ENCODE measurements at places on chromosomes 12 and 14.

DNA sequence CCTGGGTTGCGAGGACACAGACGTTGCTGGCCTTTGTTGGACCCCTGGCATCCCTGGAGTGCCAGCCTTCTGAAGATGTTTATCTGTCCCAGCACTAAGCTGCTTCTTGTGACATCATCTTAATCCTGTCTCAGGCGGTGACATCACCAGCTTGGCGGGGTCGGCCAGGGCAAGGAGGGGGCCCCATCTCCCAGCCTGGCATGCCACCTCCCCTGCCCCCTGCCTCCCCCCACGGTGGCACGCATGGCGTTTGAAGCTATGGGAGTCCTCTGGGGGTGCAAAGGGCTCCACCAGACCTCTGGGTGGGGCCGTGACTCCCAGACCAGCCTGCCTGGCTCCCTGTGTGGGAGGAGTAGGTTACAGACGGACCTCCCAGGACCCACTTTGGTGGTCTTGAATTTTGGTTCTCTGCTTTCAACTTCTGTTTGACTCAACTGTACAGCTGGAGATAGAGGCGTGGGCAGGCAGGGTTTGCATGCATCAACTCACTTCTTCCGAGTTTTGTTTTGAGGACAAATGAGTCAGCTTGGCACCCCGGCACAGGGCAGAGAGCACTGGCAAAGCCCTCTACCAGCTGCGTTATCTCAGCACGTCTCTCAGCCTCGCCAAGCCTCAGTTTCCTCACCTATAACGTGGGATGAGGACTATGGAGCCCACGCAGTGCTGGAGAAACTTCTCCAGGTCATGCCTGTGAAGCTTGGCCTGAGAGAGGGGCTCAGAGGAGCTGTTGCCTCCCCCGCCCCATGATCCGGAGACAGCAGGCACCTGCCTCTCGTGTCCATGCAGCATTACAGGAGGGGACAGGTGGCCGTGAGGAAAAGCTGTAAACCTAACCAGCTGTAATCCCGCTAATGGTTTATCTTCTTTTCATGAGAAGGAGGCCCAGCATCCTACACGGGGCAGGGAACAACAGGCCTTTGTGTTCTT, 38.8 kb upstream of the EML1 start:
- no peak for DNase-seq

DNA sequence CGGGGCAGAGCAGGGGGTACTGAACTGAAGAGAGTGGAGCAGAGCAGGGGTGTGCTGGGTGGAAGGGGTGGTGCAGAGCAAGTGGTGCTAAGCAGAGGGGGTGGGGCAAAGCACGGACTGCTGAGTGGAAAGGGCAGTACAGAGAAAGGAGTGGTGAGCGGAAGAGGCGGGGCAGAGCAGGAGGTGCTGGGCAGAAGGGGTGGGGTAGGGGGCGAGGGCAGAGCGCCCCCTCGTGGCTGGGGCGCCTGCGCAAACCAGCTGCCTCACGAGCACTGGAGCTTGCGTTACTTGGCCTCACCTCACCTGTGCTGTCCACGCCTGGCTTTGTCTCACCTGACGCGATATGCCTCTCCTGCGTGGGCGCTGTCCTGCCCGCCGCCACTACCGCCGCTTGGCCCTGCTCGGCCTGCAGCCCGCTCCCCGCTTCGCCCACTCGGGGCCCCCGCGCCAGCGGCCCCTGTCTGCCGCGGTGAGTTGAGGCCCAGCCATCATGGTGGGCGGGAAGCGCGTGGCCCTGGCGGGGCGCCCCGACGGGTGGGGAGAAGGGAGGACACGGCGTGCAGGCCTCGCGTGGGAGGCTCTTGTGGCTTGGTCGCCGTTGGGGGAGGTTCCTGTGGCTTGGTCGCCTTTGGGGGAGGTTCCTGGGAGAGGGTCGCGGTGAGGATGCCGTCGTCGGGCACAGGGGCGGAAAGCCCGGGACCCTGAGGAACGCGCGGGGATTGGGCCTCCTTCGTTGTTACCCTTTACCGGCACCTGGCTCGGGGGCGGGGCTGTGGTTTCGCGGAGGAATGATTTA, at the start of gene COX8C:
COX8C (plus strand) TSS at position 257 of the 796 bp plus-strand sequence; CDS start at position 344, 87 bp downstream.
- DNase-seq, result no peak

DNA sequence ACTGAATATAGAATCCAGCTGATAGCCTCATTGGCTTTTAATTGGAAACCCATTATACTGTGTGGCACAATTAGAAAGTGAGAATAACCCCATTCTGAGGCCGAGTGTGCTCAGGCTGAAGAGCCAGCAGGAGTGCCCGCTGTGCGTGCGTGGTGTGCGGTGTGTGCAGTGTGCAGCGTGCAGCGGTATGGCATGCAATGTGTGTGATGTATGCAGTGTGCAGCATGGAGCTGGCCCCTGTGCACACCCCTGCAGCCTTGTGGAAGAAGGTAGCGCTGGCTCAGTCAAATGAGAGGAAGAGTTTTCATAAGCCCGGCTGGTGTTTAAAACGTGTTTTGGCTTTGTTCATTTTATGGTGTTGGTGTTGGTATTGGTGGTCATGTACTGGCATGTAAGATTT, 22.9 kb downstream of the CKB start:
- no peak for DNase-seq

GRCh38 chr12:47268501-47269454, 189.0 kb upstream of the AMIGO2 start:
- DNase-seq, result no peak

DNA sequence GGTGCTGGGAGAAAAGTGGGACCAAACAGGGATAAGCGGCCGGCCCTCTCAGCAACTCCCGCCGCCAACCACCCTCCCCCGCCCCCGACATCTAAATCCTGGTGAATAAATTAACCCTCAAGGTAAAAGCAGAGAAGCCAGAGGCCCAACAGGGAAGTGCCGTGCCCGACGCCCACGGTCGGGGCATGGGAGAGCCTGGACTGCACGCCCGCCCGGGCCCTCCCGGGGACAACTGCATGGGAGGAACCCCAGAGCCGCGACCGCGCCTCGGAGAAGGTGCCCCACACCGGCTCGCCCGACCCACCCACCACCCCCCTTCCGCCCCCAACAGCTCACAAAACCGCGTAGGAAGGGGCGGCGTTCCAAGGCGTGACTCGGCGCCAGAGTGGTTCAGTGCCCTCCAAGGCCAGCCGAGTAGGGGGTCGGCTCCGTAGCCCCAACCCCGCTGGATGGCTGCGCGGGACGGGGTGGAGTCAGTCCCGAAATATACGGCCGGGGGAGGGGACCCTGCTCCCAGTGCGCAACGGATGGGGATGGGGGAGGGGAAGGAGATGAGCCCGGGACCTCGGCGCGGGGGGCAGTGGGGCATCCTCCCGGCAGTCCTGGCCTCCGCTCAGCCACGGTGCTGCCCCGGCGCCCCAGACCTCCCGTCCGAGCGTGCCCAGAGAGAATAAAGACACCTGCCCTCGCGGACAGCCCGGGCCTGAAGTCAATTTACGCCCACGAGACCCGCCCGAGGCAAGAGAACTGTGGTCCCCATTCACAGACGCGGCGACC, 732 bp downstream of the SLC25A29 start:
- peak; percentile 59 for DNase-seq

GRCh38 chr14:61753631-61754030, 8.6 kb upstream of the SNAPC1 start:
- no peak for DNase-seq

- DNase-seq, result no peak
These were observed 61.1 kb upstream of the GALNT9 start for GRCh38 chr12:132390287-132391076.

DNA sequence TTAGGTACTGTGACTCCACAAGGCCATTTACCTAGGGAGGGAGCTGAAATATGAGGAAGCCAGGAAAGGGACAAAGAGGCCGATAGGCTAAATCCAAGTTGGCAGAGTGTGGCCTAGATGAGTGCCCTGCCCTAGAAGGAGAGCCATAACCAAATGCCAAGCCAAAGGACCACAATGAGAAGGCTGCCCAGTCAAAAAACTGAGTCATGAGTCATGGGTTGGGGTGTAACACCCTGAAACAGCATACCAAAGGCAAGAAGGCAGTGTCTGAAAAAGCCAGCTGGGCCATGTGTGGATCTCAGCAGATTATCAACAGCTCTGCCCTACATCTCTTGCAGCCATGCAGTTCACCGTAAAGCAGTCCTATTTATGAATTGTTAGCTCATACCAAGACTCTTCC, 171.7 kb downstream of the PHLDA1 start:
- no peak for DNase-seq

DNA sequence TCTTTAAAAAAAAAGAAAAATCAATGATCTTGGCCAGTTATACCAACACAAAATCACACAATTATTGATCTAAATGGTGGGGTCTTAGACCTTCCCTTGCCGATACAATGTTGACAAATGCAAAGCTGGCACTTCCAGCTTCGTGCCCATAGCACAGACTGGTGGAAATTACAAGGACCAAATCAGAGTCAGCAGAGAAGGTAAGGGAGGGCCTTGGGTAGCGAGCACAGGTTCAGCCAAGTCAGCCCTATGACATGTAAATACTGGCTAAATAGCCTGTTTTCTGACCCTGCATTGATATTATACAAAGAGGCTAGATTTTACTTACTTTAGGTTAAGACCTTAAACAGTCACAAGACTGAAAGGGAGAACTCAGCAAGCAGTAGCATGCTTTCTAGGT, 30.3 kb upstream of the WDR89 start:
- no peak for DNase-seq

DNA sequence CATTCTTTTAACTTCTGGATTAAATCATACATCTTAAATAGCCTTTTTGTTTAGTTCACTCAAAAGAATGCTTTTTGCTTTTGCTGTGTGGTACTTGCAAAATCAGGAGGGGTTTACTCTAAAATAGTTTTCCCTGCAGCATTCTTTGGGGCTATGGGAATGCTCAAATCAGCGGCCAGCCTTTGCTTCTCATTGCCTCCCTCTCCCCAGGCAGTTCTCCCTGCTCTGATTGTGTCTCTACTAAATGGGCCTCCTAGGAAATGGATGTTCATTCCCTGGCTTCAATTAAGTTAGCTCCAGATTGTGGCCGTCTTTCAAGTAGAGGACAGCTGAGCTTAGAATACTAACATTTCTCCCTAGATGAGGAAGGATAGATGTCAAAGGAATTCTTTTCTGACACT, 4.4 kb downstream of the TULP3 start:
- no peak for DNase-seq

DNA sequence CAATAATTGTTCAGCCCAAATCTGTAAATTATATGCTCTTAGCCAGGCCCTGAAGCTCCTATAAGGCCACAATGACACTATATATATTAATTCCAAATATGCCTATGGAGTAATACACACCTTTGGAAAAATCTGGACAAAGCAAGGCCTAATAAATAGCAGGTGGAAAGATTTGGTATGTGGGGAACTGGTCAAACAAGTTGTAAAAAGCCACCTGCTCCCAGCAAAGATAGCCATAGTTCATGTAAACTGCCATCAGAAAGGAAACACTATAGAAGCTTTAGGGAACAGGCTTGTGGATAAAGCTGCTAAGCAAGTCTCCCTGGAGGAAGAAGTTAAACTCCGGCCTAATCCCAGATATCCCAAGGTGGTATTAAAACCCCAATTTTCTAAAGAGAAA, 29.7 kb downstream of the PRMT8 start:
- DNase-seq, result no peak

DNA sequence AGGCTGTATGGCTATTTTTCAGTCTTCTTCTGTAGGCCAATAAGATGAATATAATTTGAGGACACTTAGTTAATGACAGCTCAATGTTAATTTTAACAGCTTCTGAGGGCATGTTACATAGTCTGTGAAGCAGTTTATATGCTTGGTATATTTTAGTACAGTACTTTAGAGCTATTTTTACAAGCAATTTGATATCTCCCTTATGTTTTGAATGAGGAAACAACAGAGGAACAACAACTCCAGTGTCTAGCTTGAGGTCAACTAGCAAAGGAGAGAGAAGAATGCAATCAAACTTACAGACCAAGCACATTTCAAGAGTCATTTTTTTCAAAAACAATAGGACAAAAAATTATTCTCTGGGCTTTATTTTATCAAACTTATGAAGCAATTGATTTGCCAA, 469.1 kb upstream of the DCN start:
- DNase-seq, result no peak

GRCh38 chr12:50785406-50786001, 21.6 kb downstream of the ATF1 start:
- DNase-seq, result no peak

GRCh38 chr12:76455582-76456345, 103.8 kb downstream of the OSBPL8 start:
- peak; percentile 64 for DNase-seq

DNA sequence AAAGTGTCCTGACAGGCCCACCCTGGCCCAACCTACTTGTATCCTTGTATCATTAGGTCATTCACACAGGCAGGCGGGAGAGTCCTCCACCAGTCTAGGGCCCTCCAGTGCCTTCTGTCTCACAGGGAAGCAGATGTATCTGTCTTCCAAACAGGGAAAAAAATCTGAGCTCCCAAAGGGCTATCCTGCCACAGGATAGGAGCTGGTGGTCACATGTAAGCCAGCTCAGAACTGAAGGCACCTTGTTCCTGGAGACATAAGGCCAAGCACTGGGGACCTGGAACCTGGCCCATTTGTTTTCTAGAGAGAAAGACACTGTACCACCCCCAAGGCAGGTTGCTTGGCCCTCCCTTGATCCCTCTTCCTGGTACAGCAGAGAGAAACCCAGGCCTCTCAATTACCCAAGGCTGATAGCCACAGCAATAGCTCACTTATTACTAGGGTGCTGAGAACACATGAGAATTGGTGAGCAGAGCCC, 19.4 kb upstream of the PLEKHH1 start:
- DNase-seq, result no peak

DNA sequence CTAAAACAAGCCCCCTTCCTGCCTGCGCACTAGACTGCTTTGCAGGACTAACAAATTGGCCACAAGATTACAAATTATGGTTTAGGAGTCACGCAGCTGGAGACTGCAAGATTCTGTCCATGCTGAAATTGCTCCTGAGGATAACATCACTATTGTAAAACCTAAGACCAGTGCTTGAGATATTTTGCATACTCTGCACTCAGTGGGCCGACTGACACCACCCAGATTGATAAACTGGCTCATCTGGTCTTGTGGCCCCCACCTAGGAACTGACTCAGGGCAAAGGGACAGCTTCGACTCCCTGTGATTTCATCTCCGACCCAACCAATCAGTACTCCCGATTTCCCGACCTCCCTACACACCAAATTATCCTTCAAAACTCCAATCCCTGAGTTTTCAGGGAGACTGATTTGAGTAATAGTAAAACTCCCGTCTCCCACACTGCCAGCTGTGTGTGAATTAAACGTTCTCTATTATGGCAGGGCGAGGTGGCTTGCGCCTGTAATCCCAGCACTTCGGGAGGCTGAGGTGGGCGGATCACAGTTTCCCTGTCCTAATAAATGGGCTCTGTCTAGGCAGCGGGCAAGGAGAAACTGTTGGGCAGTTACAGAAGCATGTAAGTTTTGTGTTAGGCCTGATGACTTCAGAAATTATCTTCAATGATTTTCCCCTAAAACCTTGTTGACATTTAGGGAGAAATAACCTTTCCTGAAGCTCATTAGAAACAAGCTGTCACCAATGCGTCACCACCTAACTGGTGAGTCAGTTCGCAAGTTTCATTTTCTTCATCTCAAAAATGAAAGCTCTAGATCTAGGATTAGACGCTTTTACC, 5.3 kb upstream of the UBC start:
- DNase-seq, result peak; percentile 77

DNA sequence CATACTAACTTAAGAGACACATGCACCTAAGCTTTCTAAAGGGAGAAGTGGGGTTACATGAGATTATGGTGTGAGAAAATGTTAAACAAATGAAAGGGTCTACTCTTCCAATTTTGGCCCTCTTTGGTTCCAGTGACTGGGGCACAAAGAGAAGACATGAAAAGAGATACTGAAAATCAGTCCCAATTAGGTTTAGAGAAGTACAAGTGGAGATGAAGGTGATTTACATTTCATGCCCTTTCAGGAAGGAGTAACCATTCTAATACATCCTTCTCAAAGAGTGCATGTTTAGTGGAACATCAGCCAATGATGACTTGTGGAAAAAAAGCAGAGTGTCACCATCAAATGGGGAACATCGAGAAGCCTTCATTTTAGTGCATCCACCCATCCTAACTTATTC, 14.4 kb downstream of the MGP start:
- no peak for DNase-seq

Data from CD4-positive, alpha-beta T cell treated with Interleukin-21 for 1 hour (primary cell).